Activated T-cell treated with anti-CD3 and anti-CD28 coated beads, Interleukin-2, amount 50 U/mL, for 24 hours (primary cell): ENCODE measurements at places on chromosomes 3 and 15.
A peak's percentile ranks its signal among the peaks of the same experiment; 100 is the strongest.

GRCh38 chr3:140242818-140243276 is 307.9 kb downstream of the CLSTN2 start:
- no peak for DNase-seq

GRCh38 chr3:13768453-13768852 is 111.4 kb downstream of the WNT7A start:
- DNase-seq: no peak

GRCh38 chr3:135226057-135226456 is 431.0 kb downstream of the EPHB1 start:
- DNase-seq: no peak

DNA sequence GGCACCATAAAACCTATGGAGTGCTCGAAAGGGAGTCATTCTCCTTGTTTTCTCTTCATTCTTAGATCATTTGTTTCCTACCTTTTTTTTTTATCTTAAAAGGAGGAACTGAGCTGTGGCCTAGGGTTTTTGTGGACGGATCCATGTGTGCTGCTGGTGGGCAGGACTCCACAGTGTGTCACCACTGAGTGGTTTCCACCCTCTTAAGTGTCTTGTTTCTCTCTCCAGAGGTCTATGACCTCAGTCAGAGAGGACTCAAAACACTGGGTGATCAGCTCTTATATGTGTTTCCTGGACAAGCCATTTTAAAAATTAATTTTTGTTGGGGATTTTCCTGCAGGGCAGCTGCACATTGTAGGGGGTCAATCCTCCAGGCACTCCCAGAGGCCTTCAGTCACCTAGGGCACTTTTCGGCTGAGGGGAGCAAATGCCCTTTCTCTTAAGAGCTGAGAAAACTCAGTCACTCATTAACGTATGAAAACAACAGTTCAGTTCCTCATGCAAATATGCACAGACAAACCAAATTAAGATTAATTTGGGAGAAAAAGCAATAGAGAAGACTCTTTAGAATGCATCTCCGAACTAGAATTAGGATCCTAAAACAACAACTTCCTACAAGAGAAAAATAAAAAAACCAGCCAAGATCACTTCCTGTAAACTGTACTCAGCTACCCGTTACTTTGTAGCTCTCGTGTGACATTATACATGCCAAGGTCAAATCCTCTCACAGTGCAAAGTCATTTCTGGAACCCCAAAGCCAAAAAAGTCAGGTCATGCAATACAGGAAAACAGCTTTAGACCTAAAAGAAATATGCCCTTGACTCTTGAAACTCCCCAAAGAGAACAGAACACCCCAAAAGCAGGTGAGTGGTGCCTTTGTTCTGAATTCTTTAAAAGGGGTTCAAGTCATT is 27.6 kb upstream of the FAM3D start:
- no peak for DNase-seq

DNA sequence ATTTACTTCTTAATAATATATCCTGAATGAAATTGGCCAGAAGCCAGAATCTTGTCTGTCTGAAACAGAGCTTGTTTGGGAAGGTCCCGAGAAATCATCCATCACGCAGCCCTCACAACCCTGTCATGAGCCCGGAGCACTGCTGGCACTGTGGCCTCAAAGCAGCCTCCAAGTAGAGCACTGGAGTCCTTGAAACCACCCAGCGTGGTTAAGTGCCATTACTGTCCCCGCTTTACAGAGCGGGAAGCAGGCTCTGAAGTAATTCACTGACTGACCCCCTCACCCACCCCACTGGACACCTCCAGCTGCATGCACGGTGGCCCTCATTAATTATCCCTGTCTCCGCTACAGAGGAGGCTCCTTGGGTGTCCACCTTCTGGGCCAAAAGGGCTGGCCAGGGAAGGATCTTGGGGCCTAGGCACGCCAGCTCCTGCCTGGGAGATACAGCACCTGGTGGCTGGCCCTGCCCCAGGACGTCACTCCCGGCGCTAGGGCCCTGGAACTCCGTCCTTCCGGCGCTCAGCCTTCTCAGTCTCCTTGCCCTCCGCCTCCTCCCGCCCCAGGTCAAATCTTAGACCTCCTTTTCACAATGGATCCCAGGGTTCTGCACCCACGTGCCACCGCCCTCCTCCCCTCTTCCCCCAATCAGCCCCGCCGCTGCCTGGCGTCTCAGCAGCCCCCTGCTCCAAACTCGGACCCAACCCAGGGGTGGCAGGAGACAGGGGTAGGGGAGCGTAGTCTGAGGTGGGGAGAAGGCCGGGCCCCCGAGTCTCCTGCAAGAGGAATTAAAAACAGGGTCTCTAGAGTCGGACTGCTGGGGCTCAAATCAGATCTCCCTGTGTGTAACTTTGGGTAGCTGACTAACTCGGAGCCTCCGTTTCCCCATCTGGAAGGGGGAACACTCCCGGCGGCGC is 1.1 kb downstream of the TKT start:
- peak; percentile 74 for DNase-seq

DNA sequence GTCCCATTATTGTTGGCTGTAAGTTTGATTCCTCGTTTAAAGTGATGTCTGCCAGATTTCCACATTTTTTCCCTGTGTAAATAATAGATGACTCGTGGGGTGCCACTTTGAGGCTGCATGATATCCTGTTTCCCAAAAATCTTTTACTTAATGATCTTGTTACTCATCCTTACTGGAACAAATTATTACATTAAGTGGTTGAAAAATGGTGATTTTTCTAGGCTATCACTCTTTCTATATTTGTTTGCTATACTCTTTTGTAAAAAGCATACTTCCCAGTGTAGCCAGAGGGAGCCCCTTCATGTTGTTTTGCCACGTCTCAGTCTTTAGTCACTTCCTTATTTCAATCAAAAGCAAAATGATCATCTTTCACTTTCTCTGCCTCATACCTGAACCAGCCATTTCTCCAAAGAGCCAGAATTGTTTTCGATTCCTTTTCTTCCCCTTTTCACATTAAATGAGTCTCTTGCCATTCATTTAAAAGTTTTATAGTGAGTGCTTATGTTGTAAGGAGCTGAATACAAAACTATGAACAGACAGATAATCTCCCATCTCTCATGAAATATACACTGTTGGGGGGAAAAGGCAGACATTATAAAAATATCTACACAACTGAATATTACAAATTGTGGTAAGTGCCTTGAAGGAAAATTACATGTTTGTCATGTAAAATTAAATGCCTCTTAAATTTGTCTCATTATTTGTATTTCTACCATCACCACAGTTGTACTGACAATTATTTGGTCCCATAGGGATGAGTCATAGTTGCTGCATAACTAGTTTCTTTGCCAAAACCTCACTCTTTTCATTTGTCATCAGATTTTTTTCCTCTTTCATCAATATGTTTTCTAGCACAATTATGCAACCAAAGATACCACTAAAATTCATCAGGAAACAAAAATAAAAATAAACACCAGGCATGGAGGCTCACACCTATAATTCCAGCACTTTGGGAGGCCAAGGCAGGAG is 41.5 kb downstream of the ADGRG7 start:
- no peak for DNase-seq

- no peak for DNase-seq
Measured at GRCh38 chr3:146265720-146266119, 14.8 kb upstream of the PLSCR4 start.
